ENCODE measurements at places on chromosomes 4 and X. TPM values are rescaled to one million over a fixed set of nuclear protein-coding genes. Genes with fewer than 3 reads are reported as not detected.

FAM184B gene
- not detected for total RNA-seq

GYPB gene
- total RNA-seq: not detected

GLRB gene
- not detected for total RNA-seq

SHROOM3 gene
- 0.06 TPM for total RNA-seq

UGT8 gene
- total RNA-seq: 0.30 TPM

SLC25A4 gene
- total RNA-seq: 7.6 TPM

PALLD gene
- total RNA-seq: 0.94 TPM

TENM3 gene
- not detected for total RNA-seq

RHOXF2B gene
- total RNA-seq: not detected

CLDN2 gene
- total RNA-seq: not detected

TLR7 gene
- total RNA-seq: 0.28 TPM

GLRA3 gene
- total RNA-seq: not detected

SSX4B gene
- not detected for total RNA-seq

HERC6 gene
- total RNA-seq: 6.4 TPM

ANOS1 gene
- total RNA-seq: not detected

SUPT20HL2 gene
- total RNA-seq: not detected
